Effector memory CD4-positive, alpha-beta T cell (primary cell): ENCODE measurements at places on chromosomes 6 and 20.
A peak's percentile ranks its signal among the peaks of the same experiment; 100 is the strongest.

GRCh38 chr6:100105138-100105537 is 111.1 kb upstream of the MCHR2 start:
- no peak for DNase-seq

GRCh38 chr20:56788671-56789610 is 159.8 kb downstream of the TFAP2C start:
- DNase-seq, result no peak

DNA sequence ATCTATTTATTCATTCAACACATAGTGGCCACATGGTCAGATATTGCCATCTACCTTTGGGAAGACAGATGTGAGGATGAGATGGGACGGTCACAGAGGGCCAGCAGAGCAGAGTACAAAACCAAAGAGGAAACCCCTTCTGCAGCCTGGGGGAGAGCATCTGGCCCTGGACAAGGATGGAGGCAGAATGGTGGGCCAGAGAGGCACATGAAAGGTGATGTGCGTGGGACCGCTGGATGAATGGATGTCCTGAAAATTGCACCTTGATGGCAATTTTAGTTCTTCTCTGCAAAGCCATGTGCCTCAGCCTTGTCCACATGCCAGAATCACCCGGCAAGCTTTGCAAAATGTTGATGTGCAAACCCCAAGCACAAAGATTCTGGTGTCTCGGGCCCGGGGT is 77.4 kb upstream of the CD93 start:
- no peak for DNase-seq

DNA sequence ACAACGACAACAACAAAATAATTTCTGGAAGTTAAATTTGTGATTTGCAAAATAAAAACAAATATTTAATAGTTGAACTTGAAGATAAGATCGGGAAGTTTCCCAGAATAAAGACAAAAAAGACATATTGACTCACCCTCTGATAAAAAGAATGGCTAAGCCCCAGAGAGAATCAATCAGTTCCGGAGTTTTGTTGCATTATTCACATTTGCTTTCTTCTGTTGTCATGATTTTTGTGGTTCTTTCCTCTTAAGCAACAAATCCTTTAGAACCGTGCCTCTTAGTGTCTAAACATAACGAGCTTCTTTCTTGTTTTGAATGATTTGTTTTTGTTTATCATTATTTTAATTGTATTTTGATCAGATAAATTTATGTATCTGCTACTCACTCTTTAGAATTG is 337.7 kb upstream of the PRND start:
- no peak for DNase-seq

DNA sequence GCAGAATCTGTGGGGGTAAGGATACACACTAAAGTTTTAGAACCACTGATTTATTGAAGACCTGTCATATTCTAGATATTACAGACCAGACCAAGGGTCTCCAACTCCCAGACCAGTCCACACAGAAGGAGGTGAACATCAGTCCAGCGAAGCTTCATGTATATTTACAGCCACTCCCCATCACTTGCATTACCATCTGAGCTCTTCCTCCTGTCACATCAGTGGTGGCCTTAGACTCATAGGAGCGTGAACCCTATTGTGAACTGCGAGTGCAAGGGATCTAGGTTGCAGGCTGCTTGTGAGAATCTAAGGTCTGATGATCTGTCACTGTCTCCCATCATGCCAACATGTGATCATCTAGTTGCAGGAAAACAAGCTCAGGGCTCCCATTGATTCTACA is 5.0 kb upstream of the BCLAF1 start:
- no peak for DNase-seq

- no peak for DNase-seq
Observed at GRCh38 chr20:52062452-52063209, 128.9 kb downstream of the ZFP64 start.

DNA sequence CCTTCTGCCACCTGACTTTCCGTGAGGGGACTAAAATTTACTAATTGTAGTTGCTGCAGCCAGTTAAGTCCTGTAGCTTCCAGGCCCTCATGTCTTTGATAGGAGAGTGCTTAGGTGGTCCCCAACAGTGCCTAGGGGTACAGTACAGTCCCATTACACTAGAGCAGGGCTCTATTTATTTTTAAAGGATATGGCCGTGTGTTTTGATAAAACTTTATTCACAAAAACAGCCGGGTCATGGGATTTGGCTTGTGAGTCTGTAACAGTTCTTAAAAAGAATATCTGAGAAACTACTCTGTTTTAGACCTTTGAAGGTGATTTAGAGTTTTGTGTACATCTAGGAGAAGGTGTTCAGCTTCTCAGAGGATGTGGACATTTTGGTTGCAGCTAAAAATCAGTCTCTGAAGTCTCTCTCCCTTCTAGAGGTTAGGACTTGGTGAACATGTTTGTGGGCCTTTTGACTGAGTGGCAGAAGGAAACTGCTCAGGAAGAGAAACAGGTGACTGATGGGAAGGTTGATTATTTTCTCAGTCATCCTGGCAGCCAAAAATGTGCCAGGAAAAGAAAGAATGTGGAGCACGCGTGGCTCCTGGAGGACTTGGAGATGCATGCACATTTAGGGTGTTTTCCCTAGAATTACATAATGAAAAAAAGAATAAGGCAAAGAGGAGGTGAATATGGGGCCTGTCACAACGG is 57.4 kb downstream of the VAPB start:
- no peak for DNase-seq

GRCh38 chr20:17488916-17489600 is 42.1 kb downstream of the BFSP1 start:
- no peak for DNase-seq

DNA sequence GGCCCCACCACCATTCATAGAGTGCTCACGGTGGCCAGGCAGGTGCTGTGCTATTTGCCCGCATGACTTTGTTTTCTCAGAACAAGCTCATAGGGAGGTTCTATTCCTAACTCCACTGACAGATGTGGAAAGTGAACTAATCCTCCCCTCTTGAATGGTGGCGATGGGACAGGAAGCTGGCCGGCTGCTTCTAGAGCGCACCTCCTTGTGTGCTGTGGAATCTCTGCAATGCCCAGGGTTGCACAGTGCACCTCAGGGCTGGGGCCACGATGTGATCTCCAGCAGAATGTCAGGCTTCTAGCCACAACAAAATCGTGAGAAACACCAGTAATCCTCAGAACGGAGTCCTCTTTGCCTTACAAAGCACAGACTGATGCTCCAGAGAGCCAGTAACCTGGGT is 53.8 kb upstream of the SLC22A23 start:
- DNase-seq, result no peak

- peak; percentile 20 for DNase-seq
Observed at GRCh38 chr20:17568972-17569521, 828 bp upstream of the DSTN start.

DNA sequence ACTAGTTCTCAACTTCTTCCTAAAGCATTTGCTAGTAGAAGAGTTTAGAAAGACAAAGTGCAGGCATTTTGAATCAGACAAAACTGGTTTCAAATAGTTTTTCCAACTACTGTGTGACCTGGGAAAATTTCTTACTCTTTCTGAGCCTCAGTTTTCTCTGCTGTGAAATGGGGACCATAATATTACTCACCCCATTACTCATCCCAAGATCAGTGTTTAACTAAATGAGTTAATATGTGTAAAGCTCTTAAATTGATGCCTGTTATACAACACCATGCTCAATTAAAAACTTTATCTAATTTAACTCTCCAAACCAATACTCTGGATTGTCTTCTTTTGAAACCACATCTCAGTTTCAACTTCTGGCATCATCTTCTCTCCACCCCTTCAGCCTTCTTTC is 87.4 kb downstream of the DNAH8 start:
- no peak for DNase-seq

DNA sequence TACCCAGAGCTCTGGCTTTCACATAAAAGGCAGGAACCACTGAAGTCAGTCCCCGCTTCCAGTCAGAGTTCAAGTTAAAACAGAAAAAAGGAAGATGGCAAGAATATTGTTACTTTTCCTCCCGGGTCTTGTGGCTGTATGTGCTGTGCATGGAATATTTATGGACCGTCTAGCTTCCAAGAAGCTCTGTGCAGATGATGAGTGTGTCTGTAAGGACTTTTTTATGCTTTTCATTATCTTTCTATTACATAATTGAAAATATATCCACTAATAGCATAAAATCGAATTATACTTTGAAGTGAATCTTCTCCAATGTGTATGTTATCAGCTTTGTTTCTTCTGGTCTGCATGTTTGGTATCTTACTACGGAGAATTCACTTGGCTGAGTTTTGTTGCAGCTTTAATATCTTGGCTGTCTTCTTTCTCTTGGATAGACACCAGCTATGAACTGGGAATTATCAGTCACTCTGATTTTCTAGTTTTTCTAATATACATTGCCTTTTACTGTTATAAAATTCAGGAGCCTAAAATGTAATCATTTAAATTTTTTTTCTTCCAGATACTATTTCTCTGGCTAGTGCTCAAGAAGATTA is at the start of gene OTOR:
OTOR (plus strand) TSS at position 51 of the 593 bp plus-strand sequence; CDS start at position 95, 44 bp downstream.
- no peak for DNase-seq

DNA sequence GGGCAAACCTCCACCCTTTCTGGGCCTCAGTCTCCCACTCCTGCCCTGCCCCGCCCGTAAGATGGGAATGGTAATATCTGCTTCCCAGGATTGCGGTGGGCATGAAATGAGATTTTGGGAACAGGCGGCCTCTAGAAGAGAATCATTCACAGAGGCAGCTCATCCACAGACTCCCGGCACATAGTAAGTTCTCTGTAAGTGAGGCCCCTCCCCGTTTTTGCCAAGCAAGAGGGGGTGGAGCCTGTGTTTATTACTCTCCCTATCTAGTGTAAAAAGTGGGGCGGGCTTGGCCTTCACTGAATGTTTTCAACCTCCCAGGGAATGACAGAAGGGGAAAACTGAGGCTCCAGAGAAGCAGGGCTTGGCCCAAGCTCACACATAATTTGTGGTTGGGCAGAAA is 20.0 kb downstream of the SUN5 start:
- DNase-seq, result no peak

- no peak for DNase-seq
Observed at GRCh38 chr6:12577124-12577850, 139.3 kb upstream of the PHACTR1 start.

DNA sequence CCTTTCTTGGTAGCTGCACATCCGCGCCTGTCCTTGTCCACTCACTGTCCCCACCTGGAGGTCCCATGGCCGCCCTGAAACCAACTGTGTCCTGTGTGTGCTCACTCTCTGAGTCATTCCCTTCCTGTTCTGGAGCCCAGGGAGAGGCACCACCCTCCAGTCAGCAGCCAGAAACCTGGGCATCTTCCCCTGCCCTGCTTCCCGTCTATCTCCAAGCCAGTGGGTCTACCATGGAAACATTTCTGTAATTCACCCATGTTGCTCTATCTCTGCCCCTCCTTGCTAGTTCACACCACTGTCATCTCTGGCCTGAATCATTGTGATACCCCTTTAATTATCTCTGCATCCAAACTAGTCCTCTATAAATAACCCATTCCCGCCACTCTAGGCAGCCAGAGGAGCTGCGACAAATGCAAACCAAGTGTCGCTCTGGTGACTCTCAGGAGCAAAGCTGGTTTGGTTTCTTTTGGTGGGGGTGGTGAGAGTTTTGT is 28.8 kb upstream of the SYNJ2 start:
- no peak for DNase-seq

GRCh38 chr6:473768-474452 is 82.4 kb downstream of the IRF4 start:
- no peak for DNase-seq

DNA sequence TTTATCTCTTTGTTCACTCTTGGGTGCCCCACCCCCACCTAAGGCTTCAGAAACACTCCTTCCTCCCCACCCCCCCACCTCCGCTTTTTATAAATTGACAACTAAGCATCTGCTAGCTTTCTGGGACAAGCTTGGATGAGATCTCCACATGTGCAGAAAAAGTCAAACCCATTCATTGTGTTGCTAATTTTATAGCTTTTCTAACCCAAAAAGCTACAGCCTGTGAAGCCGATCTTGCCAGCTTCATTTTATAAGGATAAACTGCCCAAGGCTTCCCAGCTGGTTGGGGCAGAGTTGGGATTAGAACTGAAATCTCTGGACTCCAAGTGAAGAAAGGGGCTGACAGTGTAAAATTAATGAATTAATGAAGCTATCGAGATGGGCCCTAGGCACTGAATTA is 24.1 kb downstream of the BPIFB4 start:
- no peak for DNase-seq

- DNase-seq, result no peak
Observed at GRCh38 chr20:37389844-37390275, 43.9 kb downstream of the SRC start.

GRCh38 chr6:144150710-144151657 is 667 bp downstream of the STX11 start:
- DNase-seq, result peak; percentile 31

- no peak for DNase-seq
Observed at GRCh38 chr6:159467473-159468041, 225.5 kb downstream of the SOD2 start.

- no peak for DNase-seq
Observed at GRCh38 chr6:44054721-44055559, 72.3 kb downstream of the MRPL14 start.

DNA sequence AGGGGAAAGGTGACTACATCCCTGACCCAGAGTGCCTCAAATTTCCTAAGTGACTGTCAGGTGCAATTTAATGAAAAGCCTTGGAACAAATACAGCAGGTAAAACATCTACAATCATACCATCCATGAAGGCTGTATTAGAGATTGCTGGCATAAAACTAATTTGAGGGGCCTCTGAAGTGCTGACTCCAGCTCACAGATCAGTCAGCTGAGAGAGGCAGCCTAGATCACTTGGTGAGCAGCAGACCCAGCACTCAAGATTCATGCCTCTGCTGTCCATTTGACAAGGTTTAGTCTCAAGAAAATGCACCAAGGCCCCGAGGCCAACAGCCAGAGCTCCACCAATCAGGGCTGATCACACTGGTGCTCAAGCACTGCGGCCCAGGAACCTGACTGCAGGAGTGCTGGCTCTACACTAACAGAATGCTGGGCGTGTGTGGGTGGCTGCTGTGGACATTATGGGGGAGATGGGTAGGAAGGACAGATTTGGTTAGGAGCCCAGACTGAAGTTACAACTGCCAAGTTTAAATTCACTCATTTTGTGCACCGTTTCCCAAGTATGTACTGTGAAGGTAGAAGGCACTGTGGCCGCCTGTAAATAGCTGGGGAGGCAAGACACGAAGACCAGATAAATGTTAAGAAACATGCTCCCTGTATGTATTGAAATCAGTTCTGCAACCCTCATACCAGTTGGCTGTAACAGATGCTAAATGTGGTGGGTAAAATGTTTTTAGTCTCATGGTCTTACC is 28.2 kb downstream of the SNX5 start:
- DNase-seq, result no peak

DNA sequence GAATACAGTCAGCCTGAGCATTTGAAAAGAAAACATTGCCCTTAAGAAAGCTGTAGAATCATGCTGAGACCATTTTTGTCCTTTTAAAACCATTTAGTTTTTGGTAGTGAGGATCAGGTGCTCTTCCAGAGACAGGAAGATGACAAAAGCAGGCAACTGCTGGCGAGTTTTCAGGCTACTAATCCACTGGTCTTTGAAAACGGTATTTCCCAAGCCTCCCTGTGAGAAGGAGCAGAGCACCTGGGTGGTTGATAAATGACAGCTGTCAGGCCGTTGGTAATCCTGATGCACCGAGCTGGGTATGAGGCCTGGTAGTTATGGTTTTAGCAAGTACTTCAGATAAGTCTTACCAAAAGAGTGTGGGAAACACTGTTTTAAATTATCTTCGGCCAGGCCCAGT is 10.1 kb upstream of the SEC63 start:
- no peak for DNase-seq
